ENCODE measurements at places on chromosomes 11 and 22.

GRCh38 chr11:31824332-31824878 is 13.3 kb upstream of the PAX6 start:
- DNase-seq, result no peak

DNA sequence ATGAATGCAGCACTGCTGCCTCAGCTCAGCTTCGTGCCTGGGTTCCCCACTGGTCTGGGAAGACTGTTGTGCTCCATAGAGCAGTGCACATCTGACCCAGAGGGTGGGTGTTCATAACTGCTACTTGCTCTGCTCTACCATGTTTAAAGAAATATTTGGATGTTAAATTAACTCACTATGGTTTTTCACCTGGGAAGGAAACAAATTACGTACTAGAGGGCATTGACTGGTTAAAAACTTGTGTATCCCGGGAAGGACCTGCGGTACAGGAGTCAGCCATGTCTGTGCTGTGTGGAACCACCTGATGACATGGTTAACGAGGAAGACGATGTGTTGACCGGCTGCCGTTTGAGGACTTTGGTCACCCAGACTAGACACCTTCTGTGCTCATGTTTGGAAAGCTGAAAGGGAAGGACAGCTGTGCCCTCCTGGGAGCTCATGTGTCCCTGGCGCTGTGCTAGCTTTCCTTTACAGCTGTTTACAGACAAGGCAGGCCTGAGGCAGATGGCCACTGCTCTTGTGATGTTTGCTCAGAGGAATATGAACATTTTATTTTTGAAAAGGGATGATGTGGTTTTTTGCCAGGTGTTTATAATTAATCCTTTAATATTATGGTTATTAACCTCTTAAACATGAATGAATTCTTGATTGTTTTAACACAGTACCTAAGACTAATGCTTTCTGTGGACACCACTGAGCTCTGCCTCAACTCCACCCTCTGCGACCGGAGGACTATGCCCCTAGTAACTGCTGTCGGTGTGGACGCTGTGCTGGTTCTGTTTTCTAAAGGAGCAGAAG is 14.3 kb upstream of the AIFM3 start:
- DNase-seq, result no peak

DNA sequence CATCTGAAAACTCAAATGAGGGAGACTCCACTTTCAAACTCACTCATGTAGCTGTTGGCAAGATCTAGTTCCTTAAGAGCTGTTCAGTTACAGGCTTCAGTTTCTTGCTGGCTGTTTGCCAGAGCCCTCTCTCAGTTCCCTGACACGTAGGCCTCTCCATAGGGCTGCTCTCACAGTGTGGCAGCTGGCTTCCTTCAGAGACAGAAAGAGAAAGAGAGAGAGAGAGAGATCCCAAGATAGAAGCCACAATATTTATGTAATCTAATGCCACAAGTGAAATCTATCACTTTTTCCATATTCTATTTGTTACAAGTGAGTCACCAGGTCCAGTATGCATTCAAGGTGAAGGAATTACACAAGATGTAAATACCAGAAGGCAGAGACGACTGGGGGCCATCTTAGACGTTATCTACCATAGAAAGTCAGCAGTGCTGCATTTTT is 168.8 kb downstream of the RCN1 start:
- no peak for DNase-seq

DNA sequence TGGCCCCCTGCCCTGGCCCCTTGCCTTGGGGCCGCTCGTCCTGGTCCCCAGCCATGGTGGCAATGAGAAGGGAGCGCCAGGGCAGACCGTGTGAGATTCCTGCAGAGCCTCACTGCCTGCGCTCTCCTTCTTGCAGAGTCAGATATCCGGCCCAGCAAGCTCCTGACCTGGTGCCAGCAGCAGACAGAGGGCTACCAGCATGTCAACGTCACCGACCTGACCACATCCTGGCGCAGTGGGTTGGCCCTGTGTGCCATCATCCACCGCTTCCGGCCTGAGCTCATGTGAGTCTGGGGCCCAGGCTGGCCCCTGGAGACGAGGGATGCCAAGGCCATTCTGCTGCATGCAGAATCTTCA is 114.1 kb downstream of the MICAL2 start:
- DNase-seq, result no peak

- DNase-seq, result no peak
Observed at GRCh38 chr22:23579870-23580575, at the start of gene IGLL1. IGLL1 (minus strand) TSS chr22:23580290; CDS start chr22:23580190, 100 bp downstream.
